ENCODE measurements at places on chromosomes 2 and 18.

DNA sequence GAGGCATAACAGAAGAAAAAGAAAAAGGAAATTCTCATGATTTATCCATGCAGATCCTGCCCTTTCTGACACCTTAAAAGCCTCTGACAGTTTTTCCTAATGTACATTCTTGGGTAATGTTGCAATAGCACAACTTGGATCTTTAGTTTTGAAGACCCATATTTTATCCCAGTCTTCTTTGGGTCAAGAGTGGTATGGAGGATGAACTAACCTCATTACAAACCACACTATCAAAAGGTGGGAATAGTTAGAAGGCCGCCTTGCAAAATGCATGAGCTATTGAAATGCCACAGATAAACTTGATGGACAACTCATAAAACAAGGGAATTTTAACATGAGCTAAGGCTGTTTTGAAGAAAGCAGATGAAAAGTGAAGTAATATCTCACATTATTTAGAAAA is 1479.8 kb upstream of the ACVR2A start:
- DNase-seq, result no peak

DNA sequence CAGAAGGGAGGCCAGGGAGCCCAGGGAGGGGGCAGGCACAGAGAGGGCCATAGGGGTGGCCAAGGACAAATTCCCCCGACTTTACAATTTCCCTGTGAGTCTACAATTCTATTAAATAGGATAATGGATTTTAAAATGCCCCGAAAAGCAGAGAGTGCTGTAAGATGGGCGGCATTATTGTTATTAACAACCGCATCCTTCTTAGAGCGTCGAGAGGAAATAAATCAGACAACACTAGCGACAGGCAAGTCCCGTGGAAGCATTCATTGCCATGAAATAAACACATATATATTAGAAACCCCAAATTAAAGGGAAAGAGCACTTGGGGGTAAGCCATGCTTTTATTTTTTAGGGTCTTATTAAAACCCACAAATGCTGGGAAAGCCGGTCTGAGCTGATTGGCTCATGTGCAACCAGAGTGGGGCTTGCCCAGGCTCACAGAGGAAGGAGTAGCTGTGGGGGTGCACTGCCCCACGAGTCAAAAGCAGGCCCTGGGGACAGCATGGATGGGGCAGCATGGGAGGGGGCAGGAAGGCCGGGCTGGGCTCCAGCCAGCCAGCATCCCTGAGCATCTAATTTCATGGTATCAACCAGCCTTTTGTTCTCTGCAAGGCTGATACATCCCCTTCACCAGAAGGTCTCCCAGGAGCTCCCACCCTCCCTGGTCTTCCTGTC is 187.1 kb downstream of the CELF4 start:
- DNase-seq, result no peak

DNA sequence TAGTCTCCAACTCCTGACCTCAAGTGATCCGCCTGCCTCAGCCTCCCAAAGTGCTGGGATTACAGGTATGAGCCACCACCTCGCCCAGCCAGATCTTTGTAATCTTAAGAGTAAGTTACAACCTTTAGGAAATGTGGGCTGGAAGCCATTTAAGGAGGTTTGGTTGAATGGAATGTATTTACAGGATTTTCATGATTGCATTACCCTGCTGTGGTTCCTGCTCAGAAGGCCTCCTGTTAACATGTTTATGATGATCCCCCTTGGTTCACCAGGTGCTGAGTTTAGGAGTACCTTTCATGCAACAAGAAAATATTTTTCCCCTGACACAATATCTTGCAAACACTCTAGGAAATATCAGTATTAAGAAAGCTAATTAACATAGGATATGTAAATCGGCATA is 187.4 kb upstream of the SH3BP4 start:
- DNase-seq, result no peak

DNA sequence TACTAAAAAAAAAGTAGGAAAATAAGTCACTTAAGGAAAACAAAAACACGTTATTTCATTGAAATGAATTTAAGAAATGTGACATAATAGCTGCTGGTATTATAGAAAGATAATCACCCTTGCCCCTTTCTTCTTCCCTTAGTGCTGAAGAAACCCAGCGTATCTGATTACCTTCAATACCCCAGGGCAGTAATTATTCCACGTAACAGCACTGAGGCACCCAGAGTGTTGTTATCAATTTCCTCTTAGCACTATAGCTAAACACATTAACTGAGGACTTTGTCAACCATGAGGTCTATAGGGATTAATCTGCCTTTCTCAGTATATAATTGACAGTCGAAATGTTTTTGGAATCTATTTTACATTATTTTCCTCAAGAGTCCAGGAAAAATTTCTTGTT is 180.0 kb upstream of the NXPH2 start:
- DNase-seq, result no peak

GRCh38 chr2:8709611-8710010 is 27.8 kb downstream of the ID2 start:
- no peak for DNase-seq

- DNase-seq, result no peak
Observed at GRCh38 chr2:213002383-213002782, 149.0 kb downstream of the IKZF2 start.

DNA sequence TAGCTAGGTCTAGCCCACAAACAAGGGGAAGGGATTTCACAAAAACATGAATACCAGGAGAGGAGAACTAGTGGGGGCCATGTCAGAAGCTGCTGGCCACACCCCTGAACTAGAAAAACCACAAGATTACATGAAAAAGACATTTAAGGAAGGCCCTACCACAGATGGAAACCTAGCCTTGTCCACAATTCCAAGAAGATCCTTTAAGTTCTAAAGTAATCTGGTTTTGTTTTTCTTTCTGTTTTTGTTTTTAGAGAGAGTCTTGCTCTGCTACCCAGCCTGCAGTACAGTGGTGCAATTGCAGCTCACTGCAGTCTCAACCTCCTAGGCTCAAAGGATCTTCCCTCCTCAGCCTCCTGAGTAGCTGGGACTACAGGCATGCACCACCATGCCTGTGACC is 34.2 kb upstream of the CAB39 start:
- peak; percentile 30 for DNase-seq

GRCh38 chr2:241502281-241502680 is 6.1 kb downstream of the STK25 start:
- DNase-seq, result no peak

GRCh38 chr2:26292646-26293045 is 47.9 kb downstream of the HADHB start:
- no peak for DNase-seq

DNA sequence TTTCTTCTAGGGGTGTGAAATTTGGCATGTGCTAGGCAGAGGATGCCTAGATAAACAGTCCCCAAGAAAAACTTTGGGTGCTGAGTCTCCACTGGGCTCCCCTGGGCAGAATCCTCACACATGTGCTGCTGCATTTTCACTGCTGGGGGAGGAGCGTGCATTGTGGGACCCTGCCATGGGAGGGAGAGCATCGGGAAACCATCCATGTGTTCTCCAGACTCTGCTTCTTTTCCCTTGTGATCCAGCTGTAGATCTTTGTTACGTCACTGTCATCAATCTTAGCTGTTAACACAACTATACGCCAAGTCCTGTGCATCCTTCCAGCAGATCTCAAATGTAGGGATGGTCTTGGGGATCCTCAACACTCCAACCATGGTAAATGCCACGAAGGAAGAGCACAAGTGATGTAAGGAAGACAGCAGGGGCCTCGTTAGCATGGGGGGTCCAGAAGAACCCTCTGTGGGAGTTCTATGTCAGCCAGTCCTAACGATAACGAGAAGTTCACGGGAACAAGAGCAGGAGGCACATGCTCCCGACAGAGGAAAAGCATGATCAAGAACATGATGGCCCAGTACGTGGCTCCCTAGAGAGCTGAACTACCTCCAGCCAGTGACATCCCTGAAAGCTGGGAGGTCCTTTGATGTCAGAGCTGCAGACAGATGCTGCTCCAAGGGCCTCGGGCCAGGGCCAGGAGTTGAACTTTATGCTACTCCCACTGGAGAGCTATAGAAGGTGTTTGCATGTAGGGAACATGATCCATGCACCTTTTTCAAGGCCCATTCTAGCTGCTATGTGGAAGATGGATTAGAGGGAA is 41.1 kb upstream of the NPAS2 start:
- DNase-seq, result no peak

- DNase-seq, result no peak
Observed at GRCh38 chr2:33791625-33792024, 192.5 kb upstream of the FAM98A start.

- no peak for DNase-seq
Observed at GRCh38 chr2:176562359-176563078, 293.3 kb downstream of the MTX2 start.

DNA sequence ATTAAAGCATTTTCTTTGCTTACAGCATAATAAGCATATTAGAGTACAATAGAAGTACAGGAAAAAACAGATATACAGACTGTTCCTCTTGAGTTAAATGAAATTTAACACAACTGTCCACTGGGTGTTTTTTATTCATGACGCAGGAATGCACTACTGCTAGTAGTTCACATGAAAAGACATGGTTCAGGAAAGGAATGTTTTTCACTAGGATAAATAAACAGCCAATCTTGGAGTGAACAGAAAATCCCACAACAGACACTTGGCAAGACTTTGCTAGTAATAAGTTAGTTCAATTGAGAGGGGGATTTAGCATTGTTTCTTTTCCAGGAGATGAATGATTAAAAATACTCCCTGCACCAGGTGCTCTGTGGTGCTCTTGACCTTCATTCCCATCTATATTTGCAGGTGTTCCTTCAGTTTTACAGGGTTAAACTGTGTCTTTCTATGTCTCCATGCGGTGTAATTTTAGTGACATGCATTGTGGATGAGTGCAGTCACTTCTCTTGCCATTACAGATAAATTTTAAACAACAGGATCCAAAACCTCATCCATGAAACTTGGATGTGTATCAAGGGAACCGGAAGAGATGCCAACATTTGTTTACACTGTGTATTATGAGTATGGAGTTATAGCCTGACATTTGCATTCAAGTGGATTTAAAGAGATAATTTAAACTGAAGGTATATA is 796.6 kb downstream of the DSC3 start:
- no peak for DNase-seq

GRCh38 chr2:1010415-1010930 is 59.8 kb downstream of the SNTG2 start:
- peak; percentile 2 for DNase-seq

DNA sequence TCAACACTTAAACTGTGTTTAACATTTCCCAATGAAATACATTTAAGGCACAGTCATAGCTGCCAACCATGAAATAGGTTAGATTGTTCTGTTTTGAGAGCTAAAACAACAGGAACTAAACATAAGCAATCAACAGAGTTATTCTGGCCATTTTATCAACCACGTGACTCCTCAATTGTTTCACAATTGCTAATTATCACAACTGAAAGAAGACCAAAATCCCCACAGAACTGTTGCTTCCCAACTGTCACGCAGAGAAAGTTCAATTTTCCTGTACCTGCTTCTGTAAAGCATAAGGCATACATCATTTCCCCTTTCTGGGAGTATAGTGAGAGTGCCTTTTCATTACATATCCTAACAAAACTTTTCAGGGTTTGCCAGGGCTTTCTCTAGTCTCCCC is 248.6 kb downstream of the EPHA4 start:
- DNase-seq, result no peak

DNA sequence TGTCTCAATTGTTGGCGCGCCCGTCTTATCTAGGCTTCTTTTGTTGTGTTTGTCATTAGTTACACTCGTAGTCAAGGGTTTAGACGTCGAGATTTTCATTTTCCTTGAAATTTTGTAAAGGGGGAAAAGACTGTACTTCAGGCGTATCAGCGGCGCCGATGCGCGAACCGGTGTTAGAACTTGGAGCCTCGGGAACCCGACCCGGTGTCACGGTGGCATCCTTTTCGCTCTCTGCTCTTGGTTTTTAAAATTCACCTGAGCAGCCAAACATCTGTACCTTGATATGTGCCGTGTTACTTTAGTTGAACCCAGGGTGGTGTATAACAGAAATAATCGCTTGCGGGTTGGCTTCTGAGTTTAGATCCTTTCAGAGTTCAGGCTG is 643 bp downstream of the RMC1 start:
- DNase-seq, result no peak

GRCh38 chr2:36441816-36442215 is 86.2 kb downstream of the CRIM1 start:
- DNase-seq, result no peak

- no peak for DNase-seq
Observed at GRCh38 chr2:212592695-212593094, 54.1 kb upstream of the ERBB4 start.

- no peak for DNase-seq
Observed at GRCh38 chr2:19319064-19319463, 39.4 kb downstream of the OSR1 start.

DNA sequence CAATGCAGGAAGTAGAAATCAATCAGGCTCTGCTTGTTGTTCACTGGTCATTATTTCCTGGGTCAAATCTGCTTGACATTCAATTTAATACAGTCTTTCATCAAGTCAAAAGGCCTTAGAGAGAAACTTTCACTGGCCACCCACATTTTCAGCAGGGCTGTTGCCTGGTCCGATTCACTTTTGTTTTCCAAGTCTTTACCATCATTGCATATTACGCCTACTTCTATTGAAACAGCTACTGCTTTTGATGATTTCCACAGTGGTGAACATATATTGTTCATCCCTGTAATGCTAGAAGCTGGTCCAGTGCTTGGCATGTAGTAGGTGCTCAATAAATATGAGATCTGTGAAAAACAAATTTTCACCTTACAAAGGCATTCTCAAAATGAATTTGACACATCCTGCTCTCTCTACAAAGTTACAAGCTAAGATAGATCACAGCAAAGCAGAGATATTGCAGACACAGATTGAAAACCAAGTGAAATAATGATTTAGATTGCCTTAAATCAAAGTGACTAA is 600.1 kb downstream of the ARHGAP15 start:
- no peak for DNase-seq

DNA sequence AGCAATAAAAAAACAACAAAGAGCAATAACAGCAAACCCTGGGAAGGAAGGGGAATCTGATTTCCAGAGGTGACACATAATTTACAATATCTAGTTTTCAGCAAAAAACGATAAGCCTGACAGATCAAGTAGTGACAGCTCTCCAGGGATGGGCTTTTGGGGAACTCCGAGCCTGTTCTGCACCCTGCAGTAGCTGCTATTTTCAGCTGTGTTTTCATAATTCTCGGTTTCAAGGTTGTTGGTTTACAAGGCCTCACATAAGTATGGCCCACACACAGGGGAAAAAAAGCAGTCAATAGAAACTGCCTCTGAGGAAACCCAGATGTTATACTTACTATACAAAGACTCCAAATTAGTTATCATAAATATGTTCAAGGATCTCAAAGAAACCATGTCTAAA is 67.7 kb upstream of the CTLA4 start:
- no peak for DNase-seq

GRCh38 chr2:216478151-216478550 is 20.5 kb upstream of the RPL37A start:
- DNase-seq, result no peak

- no peak for DNase-seq
Observed at GRCh38 chr2:141968433-141968832, 162.4 kb downstream of the LRP1B start.

- DNase-seq, result no peak
Observed at GRCh38 chr18:697800-698199, 14.6 kb downstream of the ENOSF1 start.

All from AML-193 (cell line).